ENCODE measurements at places on chromosomes 11 and 22.

- DNase-seq: no peak
Measured at GRCh38 chr11:35850191-35850590, 93.7 kb upstream of the LDLRAD3 start.

DNA sequence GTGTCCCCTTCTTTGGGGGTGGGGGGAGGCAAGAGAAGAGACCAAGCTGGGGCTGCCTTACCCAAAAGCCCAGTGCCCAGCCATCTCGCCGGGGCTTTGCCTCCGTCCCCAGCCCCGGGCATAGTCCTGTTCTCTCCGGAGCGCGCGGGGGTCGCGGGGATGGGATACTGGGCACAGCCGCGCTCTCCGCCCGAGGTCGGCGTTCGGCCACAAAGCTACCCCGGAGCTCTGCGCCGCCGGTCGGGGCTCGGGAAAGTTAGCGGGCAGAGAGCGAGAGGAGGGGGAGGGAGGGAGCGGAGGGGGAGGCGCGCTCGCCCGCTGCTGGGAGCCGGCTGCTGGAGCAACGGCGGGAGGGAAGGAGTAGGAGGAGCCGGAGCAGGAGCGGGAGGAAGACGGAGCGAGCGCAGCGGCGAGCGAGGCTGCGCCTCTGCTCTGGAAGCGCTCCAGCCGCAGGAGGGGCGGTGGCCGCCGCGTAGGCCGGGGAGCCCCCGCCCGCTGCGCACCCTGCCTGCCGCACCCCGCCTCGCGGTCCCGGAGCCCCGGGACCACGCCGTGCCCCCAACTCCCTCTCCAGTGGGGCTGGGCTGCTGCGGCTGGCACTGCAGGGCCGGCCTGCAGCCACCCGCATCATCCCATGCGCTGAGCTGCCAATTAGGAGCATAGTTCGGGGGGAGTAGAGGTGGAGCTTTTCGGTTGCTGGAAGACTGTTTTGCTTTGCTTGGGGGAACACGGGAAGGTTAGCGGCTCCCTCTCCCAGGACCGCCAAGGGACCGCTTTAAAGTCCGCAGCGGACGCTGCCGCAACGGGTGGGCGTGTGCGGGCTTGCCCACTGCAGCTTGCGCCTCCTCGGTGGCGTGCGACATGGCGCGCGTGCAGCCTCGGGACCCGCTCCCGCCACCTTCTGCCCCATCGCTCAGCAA is at the start of gene SCN4B:
TSS of gene SCN4B (minus strand) at position 272 of the 920 bp plus-strand sequence. CDS start at position 122, 150 bp downstream.
- no peak for DNase-seq

- DNase-seq: no peak
Measured at GRCh38 chr22:47207846-47208554, 445.6 kb downstream of the TBC1D22A start.

DNA sequence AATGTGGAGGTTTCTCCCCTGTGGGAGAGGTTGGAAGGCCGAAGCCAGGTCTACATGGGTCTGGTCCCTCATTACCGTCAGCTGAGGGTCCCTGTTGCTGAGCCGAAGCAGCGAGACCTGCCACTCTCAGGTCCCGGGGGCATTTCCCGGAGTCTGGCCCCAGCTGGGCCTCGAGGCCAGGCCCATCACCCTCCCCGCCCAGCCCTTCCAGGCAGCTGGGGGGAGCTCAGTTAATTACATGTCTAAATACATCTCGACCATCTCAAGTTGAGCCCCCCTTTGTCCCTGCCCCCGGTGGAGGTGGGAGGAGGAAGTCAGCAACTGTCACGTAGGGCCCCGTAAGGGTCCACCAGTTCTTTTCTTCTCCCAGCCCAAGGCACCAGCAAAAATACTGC is 3.6 kb downstream of the CDKN1C start:
- DNase-seq: no peak

DNA sequence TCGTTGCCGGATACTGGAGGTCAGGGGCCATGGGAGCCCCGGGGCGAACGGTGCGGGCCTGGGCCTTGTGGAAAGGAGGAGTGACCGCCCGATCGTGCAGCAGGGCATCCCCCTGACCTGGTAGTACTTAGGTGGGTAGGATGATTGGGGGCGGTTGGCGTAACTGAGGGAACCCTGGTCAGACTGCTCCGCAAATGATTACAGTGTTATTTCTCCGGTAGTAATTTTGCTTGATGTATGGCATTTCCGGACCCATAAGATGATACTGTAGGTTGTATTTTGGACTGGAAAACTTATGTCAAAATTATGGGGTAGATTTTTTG is 762 bp downstream of the MTMR3 start:
- no peak for DNase-seq

DNA sequence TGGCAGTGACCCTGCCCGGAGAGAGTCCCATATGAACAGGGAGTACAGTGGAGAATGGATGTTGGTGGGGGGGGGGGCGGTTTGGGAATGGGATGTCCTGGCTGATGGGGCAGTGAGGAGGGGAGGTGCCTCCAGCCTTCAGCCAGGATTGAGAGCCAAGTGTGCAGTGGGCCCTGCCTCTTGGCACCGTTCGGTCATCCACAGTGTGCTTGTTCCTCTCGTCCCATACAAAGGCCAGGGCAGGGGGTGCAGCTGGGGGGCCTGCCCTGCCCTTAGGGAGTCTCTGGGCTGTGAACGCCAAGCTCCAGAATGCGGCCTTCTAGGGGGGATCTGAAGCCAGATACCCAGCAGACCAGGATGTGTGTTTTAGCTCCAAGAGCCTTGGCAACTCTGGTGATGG is 34.0 kb downstream of the KCNC1 start:
- DNase-seq: no peak

GRCh38 chr22:47086596-47087248 is 324.3 kb downstream of the TBC1D22A start:
- no peak for DNase-seq

DNA sequence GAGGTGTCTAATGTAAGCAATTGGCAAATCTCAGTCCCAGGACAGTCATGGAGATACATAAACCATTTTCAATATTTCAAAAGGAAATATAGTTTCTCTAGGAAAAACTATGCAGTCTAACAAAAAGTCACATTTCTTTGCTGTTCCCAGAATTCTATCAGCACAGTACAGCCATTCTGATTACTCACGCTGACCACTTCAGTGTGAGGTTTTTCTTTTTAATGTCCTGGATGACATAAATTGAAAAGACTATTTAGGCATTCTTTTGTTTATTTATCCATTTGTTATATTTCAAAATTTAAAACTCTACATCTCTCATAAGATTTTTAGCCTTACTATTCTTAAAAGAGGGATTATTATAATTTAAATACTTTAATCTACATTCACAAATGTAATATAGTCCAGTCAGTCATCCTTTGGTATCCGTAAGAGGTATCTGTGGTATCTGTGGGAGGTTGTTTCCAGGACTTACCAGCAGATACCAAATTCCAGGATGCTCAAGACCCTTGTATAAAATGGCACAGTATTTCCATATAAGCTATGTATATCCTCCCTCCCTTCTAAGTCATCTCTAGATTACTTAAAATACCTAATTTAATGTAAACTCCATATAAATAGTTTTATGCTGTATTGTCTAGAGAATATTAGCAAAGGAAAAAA is 331.1 kb upstream of the PITPNB start:
- no peak for DNase-seq

DNA sequence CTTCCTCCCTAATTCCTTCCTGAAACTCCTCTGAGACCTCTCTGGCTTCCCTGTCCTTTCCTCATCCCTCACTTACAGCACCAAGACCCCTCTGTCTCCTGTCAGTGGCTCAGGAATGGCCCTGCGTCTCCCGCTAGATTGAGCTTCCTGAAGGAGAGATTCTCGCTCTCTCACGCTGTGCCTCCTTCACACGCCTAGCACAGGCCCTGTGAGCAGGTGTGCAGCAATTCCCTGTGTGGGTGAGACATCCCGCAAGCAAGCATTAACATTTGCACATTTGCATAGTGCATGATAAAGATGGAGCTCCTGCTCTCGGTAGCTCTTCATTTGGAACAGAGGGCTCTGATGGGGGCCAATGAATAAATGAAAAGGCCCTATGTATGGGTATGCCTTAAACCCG is 159.8 kb downstream of the ADAMTS15 start:
- no peak for DNase-seq

DNA sequence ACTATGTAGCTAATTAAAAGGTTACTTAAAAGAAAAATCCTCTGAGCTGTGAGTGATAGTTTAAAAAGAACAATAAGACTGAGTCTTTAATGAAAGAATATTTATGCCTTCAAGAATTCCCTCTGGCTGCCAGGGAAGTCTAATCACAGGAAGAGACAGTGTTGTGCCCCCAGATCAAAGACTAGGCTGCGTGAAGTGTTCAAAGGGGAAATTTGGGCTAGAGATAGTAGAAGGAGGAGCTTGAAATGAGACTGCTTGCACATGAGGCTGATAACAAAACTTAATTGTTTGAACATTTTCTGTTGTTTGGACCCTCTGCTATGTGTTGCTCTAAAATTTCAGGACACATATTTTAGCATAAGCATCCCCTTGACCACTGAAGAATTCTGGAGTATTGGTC is 99.7 kb upstream of the MTNR1B start:
- no peak for DNase-seq

GRCh38 chr11:22774716-22775115 is 54.9 kb downstream of the SVIP start:
- DNase-seq: no peak

GRCh38 chr11:34185926-34186841 is 80.8 kb downstream of the NAT10 start:
- no peak for DNase-seq

- DNase-seq: no peak
Measured at GRCh38 chr11:45931739-45932138, 9.3 kb downstream of the LARGE2 start.

- DNase-seq: peak; percentile 61
Measured at GRCh38 chr11:66694732-66695207, 17.1 kb upstream of the RBM4B start.

GRCh38 chr11:128342511-128343134 is 244.7 kb downstream of the ETS1 start:
- DNase-seq: no peak

GRCh38 chr22:47102081-47102480 is 339.6 kb downstream of the TBC1D22A start:
- DNase-seq: no peak

DNA sequence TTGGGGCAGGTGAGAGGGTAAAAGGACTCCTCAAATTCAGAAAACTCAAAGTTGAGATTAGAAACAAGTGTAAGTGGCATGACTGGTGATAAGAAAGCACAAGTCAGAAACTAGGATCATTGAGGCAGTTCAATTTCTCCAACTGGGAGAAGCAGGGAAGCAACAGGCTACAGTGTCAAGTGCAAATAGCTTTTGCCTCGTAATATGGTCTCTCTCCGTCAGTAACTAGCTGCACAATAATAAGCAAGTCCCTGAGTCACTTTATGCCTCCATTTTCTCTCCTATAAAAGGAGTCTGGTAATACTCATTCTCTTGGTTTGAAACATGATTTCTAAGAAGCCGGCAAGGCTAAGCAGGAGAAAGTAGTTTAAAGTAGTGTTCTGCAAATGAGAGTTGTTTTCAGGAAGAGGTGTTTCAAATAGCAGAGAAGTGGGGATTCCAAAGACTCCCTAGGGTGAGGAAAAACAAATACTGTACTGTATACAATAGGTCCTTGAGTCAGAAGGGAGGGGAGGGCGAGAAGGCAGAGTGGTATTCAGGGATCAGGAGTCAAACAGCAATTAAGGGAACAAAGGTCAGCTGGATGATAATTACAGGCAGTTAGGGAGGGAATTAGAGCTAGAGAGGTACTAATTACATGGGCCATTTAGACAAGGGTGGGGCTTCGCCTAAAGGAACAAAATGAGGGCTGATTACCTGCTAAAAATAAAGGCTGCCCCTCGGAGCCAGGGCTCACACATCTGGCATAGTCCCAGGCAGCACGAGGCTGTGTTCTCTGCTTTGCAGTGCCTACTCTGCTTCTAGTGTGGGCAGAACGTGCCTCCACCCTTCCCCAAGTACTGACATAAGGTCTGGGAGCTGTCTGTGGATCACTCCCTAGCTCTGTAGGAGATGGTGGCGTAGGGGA is 96.0 kb upstream of the BDNF start:
- DNase-seq: no peak

DNA sequence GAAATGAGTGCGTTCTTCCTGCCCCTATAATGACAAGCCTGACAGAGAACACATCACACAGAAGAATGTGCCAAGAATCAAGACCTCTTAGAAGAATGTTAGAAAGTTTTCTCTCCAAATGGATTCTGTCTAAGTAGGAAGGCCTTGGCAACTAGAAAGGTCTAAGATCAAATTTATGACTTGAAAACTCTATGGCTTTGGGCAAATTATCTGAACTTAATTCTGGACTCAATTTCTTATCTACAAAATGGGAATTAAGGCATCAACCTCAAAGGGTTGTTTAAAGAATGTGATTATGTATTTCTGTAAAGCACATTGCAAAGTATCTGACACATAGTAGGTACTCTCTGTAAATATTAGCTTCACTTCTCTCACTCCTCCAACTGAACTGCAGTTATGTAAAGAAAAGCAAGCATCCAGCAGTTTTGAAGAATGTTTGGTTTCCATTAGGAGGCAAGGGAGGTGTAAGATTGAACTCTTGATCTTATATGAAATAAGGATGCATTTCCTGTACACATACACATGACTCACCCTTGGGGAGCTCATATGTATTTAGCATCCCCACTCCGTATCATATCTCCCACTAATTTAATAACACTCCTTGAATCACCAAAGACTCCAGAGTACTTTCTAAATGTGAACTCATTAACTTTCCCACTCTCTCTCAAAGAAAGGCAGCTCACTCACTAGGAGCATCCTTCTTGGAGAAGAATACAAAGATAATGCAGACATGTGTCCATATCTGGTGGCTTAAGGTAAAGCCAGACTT is 77.6 kb downstream of the ETS1 start:
- DNase-seq: no peak

- DNase-seq: no peak
Measured at GRCh38 chr22:26314656-26315055, 114.4 kb upstream of the ASPHD2 start.

- DNase-seq: no peak
Measured at GRCh38 chr22:29635734-29636357, 32.4 kb downstream of the NF2 start.

GRCh38 chr11:8338138-8338537 is 74.5 kb upstream of the LMO1 start:
- DNase-seq: no peak

GRCh38 chr22:50396751-50397370 is 53.7 kb downstream of the PPP6R2 start:
- no peak for DNase-seq

DNA sequence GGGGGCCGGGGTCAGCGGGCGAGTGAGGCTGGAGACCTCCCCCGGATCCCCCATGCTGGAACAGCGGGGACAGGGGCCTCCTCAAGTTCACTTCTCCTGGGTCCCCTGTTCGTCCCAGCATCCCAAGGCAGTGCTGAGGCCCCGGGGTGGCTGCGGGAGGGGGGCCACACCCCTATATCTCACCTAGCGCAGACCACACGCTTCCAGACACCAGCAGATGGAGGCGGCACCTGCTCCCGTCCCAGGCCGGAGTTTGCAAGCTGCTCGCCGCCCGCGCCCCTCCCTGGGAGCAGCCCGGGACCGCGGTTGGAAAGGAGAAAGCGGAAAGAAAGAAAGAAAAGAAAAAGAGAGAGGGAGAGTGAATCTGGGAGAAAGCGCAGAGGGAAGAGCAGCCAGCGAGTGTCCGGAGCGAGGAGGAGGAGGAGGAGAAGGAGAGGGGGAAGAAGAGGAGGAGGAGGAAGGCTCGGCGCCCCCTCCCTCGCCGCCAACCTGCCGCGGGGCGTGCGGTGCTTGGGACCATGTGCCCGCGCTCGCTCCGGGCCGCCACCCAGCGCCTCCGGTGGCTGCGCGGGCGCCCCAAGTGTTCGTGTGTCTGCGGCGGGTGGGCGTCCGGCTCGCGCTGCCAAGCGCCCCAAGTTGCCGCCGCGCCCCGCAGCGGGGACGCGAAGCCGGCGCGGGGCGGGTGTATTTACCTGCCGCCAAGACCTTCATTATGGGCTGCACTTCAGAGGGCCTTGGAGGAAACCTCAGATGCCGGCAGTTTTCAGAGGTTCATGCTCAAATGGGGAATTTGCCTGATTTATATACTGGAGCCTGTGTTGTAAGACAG is at the start of gene LIF:
TSS of gene LIF (minus strand) at position 775 of the 829 bp plus-strand sequence. CDS start at position 711, 64 bp downstream.
- DNase-seq: peak; percentile 30
